ENCODE measurements at places on chromosomes 12 and 14.
A peak's percentile ranks its signal among the peaks of the same experiment; 100 is the strongest.

GRCh38 chr12:49491823-49492222 lies 47.0 kb upstream of the KCNH3 start:
- no peak for DNase-seq

DNA sequence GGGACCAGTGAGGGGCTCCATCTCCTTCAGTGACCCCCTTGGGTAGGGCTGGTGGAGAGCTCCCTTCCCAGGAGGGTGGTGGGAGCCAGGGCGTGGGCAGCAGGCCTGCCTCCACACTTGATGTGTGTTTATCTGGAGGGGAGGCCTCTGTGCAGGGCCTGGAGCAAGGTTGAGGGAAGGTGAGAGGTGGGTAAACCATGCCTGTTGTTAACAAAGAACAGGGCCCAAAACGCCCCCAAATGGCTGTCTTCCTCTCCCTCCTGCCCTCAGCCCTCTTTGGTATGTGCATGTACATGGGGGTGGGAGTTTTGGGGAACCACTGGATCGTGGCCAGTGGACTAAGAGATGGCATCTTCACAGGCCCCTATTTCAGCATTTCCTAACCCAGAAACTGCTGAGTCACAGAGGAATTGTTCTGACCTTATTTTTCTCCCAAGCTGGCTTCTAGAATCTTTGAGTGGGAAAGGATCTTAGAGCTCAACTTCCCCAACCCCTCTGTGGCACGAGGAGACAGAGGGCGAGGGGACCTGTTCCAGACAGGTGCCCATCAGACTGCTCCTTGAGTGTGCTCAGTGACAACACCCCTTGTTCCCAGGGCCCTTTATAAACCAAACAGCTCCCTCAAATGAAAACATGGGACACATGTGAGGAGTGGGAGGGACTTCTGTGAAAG lies 3.6 kb downstream of the SLC48A1 start:
- no peak for DNase-seq

- no peak for DNase-seq
Observed at GRCh38 chr14:81669308-81669707, 135.7 kb upstream of the SEL1L start.

GRCh38 chr12:131830914-131831571 lies 2.9 kb downstream of the MMP17 start:
- no peak for DNase-seq

DNA sequence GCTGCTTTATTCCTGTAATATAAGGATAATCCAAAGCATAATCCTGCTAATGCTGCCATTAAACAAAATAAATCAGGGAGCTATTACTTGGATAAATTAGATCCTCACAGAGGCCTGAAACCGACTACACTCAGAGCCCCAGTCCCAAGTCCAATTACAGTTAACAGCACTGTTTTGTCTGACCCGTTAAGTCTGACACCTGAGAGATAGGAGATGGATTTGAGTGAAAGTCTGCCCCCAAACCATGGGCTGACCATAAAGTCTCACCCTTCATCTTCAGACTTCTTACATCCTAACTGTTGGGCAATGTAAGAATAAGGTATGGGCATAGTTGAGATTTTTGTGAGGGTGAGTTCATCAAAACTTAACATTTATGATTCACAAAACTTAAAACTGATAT lies 181.7 kb downstream of the PLCZ1 start:
- no peak for DNase-seq

DNA sequence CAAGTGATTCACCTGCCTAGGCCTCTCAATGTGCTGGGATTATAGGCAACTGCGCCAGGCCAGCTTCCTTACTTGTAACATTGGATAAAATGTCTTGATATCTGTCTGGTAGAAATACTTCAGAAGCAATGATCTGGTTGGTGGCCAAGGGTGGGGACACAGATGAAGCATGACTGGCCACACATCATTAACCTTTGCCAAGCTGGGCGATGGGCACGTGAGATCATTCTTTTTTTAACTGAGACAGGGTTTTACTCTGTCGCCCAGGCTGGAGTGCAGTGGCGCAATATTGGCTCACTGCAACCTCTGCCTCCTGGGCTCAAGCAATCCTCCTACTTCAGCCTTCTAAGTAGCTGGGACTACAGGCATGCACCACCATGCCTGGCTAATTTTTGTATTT lies 31.1 kb downstream of the PLEKHH1 start:
- DNase-seq = no peak

DNA sequence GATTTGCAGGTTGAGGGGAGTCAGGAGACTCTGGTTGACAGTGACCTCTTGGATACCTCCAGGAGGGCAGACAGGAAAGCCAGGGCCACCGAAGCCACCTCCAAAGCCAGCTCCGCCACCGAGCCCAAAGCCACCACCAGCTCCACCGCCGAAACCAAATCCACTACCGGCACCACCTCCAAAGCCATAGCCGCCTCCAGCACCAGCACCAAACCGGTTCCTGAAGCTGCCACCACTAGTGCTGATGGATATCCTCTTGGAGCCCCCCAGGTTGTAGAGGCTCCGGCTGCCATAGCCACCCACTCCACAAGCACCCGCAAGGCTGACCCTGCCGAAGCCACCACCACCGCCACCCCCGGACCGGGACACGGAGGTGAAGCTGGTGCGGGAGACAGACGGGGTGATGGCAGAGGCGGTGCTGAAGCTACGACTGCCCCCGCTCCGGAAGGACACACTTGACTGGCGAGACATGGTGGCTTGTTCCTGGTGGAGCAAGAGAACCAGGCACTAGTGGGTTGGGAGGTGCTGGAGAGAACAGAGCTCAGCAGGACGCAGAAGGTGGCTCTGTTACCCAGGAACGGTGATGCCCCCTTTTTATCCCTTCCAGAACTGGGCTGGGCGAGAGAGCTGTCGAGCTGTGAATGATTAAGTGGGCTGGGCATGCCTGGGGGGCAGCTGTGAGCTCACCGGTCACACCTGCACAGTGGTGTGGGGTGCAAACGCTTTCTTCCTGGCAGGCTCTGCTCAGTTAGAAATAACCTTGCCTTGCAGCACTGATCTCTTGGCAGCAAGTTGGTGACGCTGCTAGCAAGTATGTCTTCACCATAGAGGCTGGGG lies at the start of gene KRT5:
KRT5 (minus strand) TSS at position 569 of the 837 bp plus-strand sequence; CDS start at position 471, 98 bp downstream.
- no peak for DNase-seq

GRCh38 chr12:114400925-114401324 lies 5.0 kb downstream of the TBX5 start:
- DNase-seq = no peak

- DNase-seq = no peak
Observed at GRCh38 chr12:92530706-92531105, 172.1 kb upstream of the PLEKHG7 start.

DNA sequence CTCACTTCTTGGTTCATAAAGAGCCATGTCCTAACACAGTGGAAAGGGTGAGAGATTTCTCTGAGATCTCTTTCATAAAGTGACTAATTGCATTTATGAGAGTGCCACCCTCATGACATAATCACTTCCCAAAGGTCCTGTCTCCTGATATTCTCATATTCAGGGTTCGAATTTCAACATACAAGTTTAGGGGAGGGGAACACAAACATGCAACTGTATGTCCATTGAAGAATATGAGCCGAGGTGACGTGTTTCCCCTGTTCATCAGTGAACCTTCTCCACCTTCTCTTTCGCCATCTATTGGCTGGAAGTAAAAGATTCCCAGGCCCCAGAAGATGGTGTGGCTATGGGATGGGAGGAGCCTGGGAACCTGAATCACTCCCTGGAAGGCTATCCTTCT lies 354.2 kb upstream of the ATP2B1 start:
- no peak for DNase-seq

DNA sequence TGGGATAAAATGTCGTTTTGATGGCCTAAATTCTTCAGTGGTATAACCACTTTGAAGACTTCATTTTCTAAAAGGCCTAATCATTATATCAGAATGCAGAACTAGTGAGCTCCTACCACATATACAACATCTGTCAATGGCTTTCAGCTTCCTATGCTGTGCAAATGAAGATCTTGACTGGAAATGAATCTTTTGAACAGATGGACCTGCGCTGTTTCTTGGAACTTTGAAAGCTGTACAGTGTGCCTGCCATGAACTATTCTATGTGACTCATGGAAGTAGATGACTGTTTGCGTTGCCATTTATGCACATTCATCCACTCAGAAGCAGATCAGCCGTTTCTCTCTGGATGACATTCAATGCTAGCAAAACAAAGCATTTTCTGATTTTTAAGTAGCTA lies 542.2 kb upstream of the USP15 start:
- DNase-seq = no peak

DNA sequence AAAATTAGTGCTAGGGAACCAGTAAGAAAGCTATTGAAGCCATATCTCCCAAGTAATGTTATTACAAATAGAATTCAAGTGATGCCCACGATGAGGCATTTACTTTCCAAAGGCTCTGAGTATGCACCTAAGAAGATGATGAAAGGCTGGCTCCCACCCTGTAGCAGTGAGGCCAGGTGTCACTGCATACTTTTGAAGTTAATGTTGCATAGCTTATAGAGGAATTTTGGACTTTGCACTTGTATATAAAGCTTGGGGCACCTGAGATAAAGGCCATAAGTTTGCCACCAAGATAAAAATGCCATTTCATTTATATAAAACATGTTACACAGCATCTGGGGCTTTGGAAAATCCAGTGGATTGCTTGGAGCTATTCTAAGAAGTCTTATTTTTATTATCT lies 96.2 kb downstream of the PTPRB start:
- DNase-seq = no peak

DNA sequence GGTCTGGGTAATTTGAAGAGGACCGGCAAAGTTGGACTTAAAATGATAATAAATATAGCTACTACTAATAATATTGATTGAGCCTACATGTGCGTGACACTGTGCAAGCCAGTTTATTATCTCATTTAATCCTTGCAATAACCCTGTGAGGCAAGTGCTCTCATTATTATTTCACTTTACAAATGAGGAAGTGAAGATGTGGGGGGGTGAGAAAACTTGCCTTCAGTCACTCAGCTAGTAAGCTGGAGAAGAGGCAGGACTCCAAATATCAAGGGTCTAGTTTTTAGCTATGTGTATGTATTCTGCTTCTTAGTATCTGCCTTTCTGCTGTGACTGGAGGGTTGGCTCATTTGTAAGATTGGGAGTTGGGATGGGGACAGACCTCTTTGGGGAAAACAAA lies 39.2 kb downstream of the NPAS3 start:
- DNase-seq = no peak

- no peak for DNase-seq
Observed at GRCh38 chr12:79512068-79512467, 178.7 kb downstream of the PAWR start.

- peak; percentile 59 for DNase-seq
Observed at GRCh38 chr14:58298477-58299400, at the start of gene ARID4A. ARID4A (plus strand) TSS chr14:58298555; CDS start chr14:58299855, 1,300 bp downstream.

DNA sequence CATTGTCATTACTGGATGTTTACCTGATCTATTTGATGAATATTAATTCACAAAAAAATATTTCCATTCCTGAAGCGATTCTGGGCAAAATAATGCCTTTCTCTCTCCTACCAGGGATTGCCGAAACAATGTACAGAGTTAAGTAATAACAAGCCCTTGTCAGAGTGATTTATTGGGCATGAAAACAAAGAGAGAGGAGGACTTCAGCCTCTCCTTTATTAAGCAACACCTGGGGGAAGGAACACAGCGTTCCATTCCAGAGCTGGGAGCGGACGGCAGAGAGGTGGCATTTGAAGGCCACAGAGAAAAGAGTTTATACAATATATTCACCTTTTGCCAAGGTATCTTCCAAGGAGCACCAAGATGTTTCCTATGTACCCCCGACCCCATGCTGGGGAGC lies 165.8 kb downstream of the KSR2 start:
- no peak for DNase-seq

- no peak for DNase-seq
Observed at GRCh38 chr12:93594766-93595311, 22.4 kb downstream of the SOCS2 start.

DNA sequence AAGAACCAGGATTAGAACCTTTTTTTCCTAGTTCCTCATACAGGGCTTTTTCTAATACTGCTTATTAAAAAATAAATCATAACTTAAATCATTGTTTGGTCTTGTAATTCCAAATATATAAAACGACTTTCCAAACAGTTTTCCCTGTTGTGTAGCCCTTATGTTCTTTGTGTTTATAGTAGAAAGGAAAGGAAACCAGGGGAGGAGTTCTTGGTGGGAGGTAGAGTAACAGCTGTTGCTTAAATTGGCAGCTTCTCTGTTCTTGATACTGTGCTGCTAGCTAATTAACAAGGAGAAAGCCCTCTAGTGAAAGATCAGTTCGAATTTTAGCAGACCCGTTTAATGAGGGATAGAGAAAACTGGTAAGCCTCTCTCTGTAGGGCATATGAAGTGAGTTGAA lies 15.0 kb downstream of the SRP54 start:
- no peak for DNase-seq

DNA sequence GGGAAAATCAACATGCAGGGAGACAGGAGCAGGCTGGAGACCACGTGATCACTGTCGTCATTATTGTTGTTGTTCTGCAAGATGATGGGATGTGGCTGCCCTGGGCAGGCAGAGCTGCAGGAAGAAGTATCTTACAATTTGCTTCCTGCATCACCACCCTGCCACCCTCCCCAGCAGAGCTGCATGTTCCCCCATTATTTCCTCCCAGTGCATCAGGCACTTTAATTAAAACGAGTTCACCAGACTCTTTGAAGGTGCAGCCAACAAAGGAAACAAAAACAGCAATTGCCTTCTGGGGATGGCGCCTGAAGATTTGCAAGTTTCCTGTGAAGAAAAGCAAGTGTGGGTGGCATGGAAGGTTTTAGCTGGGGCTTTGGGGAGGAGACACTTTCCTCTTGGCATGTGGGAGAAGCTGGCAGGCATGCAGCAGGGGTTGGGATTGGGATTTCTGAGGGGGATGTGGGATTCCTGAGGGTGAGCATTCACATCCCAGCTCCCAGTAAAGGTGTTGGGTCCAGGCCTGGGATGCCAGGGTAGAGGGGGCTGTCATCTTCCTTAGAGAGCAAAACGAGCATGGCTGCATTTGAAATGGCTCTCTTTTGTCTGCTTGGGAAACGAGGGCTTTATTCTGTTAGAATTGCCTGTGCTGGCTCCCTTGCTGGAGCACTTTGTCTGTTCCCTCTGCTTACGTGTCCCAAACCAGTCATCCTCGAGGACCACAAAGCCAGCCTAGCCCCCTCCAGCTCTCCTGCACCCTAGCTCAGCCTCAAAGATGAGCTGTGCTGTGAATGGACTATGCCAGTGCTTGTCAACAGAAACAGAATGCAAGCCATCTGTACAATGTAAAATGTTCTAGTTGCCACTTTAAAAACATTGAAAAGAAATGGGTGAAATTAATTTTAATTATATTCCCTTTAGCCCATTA lies 11.5 kb upstream of the C14orf132 start:
- no peak for DNase-seq

GRCh38 chr12:63403256-63403655 lies 252.3 kb upstream of the AVPR1A start:
- DNase-seq = no peak

Measured in neural crest cell (in vitro differentiated cells).